ENCODE measurements at places on chromosomes 2 and 18. TPM values are rescaled to one million over a fixed set of nuclear protein-coding genes. Genes with fewer than 3 reads are reported as not detected.

- DNase-seq = no peak
These were observed 44.2 kb upstream of the LYPD6B start for GRCh38 chr2:148994341-148994740.

- peak; percentile 82 for DNase-seq
These were observed 16.4 kb upstream of the ARMC9 start for GRCh38 chr2:231181860-231182512.

DNA sequence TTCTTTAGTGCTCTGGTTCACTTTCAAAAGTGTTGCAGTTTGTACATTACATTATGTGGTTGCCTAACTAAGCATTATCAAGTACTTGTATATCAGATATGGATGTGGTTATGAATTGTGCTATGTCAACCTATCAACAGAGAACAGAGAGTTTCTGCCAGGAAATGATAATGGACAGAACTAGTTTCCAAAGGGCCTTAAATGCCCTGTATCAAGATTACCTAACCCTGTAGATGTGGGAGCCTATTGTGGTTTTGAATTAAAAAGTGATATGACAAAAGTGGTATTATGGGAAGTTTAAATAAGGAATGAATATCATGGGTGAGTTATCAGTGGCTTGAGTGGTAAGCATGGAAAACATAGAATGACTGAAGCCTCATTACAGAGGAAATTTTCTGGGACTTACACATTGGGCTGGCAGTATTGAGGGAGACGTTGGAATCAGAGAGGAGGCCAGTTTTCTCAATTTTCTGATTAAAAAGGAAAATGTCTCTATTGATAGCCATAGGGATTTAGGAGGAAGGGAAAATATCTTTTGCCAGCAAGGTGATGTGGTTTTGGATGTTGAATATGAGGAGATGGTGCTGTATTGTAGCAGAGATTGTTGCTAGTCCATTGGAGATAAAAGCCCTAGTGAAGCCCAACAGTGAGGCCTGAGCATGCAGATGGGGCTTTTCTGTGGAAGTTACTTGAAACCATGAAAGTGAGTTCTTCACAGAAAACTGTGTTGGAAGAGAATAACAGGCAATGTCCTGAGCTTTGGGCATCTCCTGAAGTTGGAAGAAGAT, 140.7 kb downstream of the TTC27 start:
- no peak for DNase-seq

DNA sequence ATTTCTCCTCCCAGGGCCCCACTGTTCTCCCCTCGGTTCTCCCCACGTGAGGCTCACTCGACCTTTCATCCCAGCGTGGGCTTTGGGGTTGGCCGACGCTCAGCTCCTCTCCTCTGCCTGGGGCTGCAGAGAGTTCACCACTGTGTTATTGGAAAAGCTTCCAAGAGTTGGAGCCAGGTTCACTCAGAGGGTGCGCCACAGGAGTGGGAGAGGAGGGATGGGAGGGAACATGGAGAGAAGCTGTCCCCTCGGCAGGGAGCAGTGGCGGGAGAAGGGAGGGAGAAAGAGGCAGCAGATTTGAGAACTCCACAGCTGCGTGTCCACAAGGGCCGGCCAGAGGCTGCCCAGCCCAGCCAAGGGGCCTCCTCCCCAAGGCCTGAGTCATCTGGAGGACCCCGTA, 197.1 kb upstream of the SMAD2 start:
- DNase-seq = no peak

- no peak for DNase-seq
These were observed 16.6 kb upstream of the SPOPL start for GRCh38 chr2:138485019-138485418.

DNA sequence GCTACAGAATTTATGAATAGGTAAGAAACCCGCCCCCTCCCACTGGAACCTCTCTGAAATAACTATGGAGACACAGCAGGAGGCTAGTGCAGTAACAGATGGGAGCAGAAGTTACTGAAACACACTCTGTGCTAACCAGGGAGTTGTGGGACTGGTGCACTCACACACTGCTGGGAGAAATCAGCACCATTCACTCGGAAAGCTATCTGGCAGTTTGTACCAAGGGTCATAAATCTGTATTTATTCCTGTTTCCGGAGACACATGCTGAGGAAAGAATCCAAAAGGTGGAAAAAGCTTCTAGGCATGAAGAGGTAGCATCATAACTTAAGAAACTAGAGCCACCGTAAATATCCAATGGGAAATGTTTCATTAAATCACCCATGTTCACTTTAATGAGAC, 39.9 kb downstream of the TGFA start:
- no peak for DNase-seq

DNA sequence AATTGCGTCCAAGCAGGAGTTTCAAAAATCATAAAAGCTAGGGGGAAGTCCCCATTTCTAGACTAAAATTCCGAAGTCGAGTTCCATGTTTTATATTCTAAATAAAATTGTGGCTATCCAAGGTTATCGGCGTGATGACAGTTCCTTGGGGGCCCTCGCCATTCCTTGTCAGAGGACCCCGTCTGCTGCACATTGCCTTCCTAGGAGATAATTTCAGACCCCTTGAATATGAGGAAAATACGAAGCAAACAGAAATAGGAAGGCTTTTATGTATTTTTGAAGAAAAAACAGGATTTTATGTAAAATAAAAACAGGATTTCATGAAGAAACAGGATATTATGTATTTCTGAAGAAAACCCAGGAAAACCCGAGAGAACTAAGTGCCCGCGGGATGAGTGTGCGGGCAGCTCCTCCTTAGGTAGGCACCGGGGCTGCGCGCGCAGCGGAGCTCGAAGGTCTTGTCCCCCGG, 465 bp upstream of the PLEKHA3 start:
- no peak for DNase-seq

DNA sequence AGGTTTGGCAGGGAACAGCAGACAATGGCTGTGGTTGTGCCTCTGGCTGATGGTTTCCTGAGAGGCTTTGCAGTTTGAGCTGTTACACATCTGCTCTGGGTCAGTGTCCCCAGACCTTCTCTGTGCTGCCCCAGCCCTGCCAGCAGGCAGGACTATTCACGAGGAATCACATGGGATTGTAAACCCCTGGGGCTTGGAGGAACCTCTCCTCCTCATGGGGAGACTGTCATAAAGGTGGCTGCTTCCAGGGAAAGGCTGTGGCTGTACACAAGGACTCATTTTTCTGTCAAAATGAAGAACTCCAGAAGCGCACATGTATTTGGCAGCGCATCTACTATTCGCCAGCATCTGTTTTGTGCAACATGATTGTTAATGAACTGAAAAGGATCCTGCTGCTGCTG, 142.6 kb upstream of the CYP1B1 start:
- DNase-seq = no peak

DNA sequence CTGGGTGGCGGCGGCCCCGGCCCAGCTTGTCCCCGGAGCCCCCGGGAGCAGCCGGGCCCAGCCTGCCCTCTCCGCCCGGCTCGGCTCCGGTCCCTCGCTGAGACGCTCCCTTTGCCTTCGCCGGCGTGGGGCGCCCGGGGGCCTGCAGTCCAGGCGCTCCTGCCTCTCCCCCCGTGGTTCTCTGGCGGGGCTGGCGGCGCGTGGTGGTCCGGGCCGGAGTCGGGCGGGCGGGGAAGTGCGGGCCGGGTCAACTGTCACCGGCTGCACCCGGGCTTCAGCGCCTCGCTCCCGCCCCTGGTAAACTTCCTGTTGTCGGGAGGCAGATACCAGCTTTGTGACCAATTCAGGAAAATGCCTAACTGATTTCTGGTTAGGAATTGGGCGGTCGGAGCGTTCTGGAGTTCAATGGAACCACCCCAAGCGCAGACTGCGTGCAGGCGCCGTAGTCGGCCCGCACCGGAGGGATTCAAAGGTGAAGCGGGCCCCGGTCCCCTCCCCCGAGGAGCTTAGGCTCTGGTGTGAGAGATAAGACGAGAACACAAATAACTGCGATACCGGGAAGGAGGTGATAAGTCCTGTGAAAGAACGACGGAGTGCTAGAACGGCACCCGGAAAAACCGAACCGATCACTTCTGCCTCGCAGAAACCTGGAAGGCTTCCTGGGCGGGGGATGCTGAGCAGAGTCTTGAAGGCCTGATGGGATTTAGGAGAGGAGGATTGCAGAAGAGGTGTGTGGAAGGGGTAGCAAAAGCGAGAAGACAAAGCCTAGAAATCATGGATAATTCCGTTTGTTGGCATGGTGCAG, 891 bp downstream of the CAB39 start:
- peak; percentile 63 for DNase-seq

DNA sequence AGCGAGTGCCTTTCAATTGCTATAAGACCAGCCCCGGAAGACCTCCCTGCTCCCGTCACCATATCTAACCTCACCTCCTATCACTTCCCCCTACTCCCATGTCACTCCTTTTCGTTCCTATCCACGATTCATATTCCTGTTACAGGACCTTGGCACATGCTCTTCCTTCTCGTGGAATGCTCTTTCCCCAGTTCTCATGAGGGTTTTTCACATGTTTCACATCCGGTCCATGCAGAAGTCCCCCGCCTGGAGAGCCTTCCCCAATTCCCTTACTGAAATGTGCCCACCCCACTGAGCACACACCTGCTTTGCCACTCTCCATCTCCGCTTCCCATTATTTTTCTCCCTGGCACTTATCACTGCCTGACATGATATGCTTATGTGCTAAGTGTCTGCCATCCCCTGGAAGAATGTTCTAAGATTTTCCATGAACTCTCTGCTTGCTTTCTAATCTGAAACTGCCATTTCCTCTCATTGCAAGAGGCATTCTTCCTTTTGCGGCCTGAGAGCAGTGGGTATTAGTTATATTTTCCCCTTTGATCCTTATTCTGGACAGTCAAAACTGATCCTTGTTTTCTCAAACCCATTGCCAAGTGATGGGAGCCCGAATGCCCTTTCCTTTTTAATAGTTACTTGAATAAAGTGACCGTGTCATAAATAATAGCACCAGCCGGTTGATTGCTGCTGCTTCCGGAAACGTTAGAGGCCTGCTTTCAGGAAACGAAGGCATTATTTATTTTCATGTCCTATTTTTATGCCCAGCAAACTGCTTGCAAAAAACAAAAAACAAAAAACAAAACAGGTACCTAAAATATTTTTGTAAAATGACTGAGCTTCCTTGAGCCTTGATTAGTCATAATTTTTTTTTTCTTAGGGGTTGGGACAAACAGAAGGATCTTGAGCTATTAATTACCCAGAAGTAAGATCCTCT, 127.9 kb downstream of the ZNF532 start:
- no peak for DNase-seq

- no peak for DNase-seq
These were observed 101.6 kb upstream of the TTN start for GRCh38 chr2:178908810-178909209.

- peak; percentile 76 for DNase-seq
These were observed 121.3 kb downstream of the AGAP1 start for GRCh38 chr2:235614900-235615712.

DNA sequence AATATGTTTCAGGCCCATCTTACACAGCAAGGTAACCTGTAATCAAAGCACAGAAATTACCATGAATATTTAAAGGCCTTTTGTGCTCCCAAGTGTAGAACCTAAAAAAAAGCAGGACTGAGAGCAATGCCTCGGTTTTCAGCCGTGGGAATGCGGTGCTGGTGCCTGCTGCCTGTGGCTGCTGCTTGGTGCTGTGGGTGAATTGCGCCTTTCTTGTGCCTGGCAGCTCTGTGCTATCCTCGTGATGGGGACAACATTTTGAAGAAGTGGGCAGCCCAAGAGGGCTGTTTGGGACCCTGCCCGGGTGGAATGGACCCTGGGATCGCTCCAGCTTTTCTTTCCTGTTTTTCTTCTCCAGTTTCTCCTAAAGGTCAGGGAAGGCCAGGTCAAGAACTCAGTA, 91.2 kb downstream of the ASAP2 start:
- DNase-seq = no peak

DNA sequence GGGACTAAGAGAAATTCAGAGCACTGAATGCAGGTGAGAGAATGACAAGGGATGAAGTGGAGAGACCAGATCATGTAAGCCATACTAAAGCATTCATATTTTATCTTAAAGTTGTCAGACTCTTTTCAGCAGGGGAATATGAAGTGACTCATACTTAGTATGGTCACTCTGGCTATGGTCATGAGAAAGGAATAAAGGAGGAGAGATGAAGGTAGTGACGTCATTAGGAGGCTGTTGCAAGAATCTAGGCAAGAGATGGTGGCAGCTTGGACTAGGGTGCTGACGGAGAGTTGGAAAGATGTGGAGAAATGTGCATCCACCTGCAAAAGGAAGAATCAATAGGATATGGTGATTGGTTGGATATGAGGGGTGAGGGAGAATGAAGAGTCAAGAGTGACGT, 203.2 kb upstream of the ACVR2A start:
- no peak for DNase-seq

DNA sequence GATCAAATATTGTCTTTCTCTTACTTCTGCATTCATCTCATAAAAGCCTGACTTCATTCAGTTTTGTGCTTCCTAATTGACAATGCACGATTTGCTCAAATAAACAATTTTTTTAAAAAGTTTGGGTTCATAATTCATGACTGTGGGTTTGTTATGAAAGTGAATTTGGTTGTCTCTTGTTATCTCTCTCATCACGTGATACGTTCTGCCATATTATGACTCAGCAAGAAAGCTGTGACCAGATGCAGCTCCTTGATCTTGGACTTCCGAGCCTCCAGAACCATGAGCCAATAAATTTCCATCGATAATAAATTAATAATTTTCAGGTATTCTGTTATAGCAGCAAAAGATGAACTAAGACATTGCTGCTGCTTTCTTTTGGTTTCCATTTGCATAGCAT, 156.5 kb upstream of the LRATD1 start:
- no peak for DNase-seq

DNA sequence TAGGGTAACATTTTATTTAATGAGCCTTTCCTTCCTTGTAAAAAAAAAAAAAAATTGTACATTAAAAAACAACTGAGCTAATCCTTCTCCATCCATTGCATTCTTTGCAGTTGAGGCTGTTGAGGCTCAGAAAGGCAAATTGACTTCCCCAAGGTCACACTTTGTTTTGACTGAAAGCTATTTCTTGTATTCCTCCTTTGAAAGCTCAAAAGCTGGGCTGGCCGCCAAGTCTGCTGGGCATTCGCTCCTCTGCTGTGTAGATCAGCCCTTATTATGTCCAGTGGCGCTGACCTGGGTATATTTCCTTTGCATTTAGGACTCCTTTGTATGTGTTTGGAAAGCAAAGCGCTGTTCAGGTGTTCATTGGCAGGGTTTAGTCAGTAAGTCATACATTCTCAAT, 44.0 kb downstream of the SGPP2 start:
- peak; percentile 75 for DNase-seq

The MARCHF4 gene
- total RNA-seq = not detected

The TMEM178A gene
- total RNA-seq = 1.9 TPM

The HOXD13 gene
- not detected for total RNA-seq

The ZEB2 gene
- total RNA-seq = 81.0 TPM

The GLS gene
- 52.3 TPM for total RNA-seq

The ELOA2 gene
- total RNA-seq = not detected

The RPS27A gene
- total RNA-seq = 443 TPM

The KLHL30 gene
- total RNA-seq = 20.0 TPM

The RTP5 gene
- total RNA-seq = not detected

The SEMA4F gene
- total RNA-seq = 3.5 TPM

The RAB6C gene
- total RNA-seq = 0.22 TPM

The STAT4 gene
- 0.70 TPM for total RNA-seq

The CRYGD gene
- not detected for total RNA-seq

The LDLRAD4 gene
- total RNA-seq = 29.3 TPM

The AQP12B gene
- not detected for total RNA-seq

The CLEC4F gene
- total RNA-seq = 0.08 TPM
